Mesothelial cell of epicardium (in vitro differentiated cells): ENCODE measurements at places on chromosomes 3 and 15. TPM values are rescaled to one million over a fixed set of nuclear protein-coding genes. Genes with fewer than 3 reads are reported as not detected.

The FAM240A gene
- not detected in 3 replicates for total RNA-seq

The DLEC1 gene
- 1.3 to 1.8 TPM (median 1.4 TPM) in 3 replicates for total RNA-seq

The PLCH1 gene
- total RNA-seq = 1.0 to 1.3 TPM (median 1.2 TPM) in 3 replicates

The GOLGA8T gene
- 0.51 to 0.56 TPM in 2 of 3 replicates, not detected in the other for total RNA-seq

The CHRM5 gene
- 0.13 TPM in 1 of 3 replicates, not detected in the others for total RNA-seq

The GRAMD1C gene
- total RNA-seq = 7.5 to 8.0 TPM (median 7.7 TPM) in 3 replicates

The FEZF2 gene
- not detected in 3 replicates for total RNA-seq

The GUCA1C gene
- not detected in 3 replicates for total RNA-seq

The GOLGA8Q gene
- total RNA-seq = 0.49 to 1.9 TPM (median 0.87 TPM) in 3 replicates

The FBXO40 gene
- not detected in 3 replicates for total RNA-seq

The CCDC39 gene
- total RNA-seq = not detected in 3 replicates
